ENCODE measurements at places on chromosomes 5 and 9.

- DNase-seq: no peak
Observed at GRCh38 chr9:7944572-7944971, 145.0 kb upstream of the DMAC1 start.

DNA sequence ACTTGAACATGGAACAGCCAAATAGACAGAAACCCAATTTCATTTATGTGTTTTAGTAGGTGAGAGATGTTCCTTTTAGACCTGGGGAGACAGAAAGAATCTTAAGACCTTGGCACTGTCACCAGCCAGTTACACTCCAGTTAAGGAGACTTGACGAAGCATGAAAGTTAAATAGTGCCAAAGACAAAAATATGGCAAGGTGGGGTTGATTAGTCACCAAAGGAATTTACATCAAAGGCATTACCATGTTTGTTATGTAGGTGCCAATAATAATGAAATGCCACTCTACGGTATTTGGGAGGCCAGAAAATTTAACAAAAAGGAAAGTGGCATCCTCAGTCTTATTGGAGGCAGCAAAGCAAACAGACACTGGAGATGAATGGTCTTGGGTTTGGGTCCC is 9.2 kb upstream of the IL12B start:
- DNase-seq: no peak

DNA sequence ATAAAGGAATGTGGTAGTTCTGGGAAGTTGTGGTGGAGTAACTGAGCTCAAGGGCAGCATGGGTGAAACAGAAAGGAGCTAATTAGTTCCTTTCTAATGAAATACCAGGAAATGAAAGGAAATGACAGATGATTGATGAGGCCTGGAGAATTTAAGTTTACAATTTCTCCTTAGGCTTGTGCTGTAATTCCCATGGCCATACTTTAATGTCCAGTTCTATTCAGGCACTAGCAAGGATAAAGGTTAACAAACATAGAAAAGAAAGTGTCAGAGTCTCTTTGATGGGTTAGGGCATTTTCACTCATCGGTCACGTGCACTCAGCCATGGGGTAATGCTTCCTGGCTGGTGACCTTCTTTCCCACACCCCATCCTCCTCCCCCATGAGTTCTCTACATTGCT is 70.3 kb downstream of the CTSL start:
- DNase-seq: no peak

- DNase-seq: no peak
Observed at GRCh38 chr5:24904981-24905517, 260.3 kb upstream of the CDH10 start.

DNA sequence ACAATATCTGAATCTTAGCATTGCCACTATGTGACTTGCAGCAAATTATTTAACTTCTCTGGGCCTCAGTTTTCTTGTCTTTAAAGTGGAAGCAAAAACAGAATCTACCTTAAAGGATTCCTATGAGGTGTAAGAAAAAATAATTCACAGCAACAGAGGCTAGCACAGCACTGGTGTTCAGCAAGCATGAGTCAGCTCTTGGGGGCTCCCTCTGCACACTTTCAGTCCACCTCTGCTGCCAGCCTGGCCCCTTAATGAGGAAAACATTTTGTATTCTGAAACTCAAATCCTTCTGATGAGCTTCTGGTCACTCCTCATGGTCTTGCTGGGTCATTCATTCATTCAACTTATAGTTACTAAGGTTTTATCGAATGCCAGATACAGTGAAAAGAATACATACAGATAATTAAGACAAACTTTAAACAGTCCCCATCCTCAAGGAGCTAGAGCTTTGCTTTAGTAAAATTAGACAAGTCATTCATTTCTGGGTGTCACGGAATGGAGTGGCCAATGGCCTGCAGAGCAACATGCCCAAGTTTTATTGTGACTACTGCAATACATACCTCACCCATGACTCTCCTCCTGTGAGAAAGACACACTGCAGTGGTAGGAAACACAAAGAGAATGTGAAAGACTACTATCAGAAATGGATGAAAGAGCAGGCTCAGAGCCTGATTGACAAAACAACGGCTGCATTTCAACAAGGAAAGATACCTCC is 26.8 kb upstream of the IQGAP2 start:
- no peak for DNase-seq

DNA sequence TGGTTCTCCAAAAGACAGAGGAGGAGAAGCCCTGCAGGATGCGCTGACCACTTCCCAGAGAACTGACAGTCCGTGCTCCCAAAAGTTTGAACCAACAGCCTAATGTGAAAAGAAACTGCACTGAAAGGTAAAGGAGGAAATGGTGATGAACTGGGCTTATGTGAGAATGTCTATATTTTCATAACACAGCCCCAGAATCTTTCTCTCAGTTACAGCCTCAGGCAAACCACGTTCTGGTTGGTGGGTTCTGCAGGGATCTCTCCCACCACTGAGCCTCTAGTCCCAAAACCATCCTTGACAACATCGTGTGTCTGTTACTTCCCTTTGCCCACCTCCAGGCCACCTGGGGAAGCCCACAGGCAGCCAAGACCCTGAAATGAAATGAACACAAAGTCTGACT is 23.9 kb downstream of the SPARC start:
- no peak for DNase-seq

DNA sequence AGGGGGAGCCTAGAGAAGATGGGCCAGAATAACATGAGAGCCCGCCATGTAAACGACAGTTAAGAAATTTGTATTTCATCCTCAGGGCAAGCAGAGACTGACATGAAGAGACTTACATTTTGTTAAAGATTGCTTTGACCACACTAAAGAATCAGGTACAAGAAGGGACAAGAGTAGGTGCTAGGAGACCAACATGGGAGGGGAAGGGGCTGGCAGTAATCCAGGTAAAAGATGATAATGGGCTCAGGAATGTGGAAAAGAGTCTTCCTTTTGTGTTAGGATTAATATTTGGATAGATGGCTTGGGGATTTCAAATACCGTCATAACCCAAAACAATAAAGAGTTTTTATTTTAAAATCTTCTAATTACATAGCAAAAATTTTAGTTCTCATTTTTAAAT is 137.3 kb downstream of the ZNF462 start:
- DNase-seq: no peak

DNA sequence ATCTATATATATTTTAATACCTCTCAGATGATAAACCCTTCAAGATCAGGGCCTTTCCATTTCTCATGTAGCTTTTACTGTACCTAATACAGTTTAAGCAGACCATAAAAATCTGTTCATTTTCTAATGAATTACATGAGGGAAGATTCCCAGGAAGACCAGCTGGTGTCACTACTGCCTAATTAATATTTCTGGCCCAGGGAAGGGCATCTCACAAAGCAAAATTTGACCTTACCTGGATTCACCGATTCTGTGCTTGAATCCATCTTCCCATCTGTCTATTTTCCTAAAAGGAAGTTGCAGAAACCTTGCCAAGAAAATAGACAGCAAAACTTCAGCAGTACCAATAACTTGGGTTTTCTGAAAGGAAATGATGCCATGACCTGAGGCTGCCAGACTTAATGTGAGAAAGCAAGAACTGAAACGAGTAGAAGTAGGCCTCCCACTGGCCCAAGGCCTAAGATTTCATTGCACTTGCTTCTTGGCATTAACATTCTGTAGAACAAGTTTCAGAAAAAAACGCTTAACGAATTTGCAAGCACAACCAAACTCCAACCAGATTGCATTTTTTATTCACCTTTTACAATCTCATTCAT is 83.0 kb upstream of the GLIS3 start:
- no peak for DNase-seq

- no peak for DNase-seq
Observed at GRCh38 chr9:125400725-125401716, 139.4 kb downstream of the GAPVD1 start.

GRCh38 chr9:109868207-109868606 is 88.2 kb downstream of the PALM2AKAP2 start:
- DNase-seq: no peak

DNA sequence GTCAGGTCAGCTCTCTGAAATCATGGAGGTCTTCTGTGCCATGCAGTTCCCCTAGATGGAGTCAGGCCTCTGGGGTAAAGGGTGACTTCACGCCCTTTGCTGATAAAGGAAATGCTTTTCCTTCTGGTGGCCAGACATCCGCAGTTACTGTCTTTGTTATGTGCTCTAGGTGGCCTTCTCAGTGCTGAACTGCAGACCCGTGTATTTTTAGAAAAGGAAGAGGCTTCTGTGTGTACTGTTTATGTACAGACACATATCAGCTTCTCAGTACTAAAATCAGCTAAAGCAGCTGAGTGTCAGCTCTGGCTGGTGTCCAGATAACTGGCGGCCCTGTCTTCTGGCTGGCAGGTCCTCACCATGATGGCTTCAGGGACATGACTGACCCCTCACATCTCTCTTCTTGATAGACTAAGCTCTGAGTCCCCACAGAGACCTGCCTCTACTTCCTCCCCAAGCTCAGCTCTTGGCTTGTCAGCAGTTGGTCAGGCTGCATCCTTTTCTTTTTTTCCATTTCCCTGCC is 75.3 kb downstream of the ARHGAP26 start:
- DNase-seq: no peak

GRCh38 chr9:114497727-114498382 is 7.4 kb downstream of the WHRN start:
- no peak for DNase-seq

DNA sequence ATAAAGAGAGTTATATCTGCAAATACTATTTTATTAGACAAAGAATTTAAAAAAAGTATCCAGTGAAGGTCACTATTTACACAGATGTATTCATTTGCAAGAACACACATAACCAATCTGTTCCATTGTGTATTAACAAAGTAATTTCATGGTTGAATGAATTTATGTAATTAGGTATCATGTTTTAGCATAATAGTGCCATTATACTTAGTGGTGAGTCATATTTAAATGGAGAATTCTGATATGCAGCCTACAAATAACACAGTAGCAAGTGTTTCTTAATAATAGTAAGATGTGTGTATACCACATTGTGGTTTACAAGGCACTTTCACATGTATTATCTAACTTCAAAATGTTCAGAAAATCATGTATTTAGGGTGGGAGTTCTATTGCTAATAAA is 1028.5 kb upstream of the ACO1 start:
- DNase-seq: no peak

DNA sequence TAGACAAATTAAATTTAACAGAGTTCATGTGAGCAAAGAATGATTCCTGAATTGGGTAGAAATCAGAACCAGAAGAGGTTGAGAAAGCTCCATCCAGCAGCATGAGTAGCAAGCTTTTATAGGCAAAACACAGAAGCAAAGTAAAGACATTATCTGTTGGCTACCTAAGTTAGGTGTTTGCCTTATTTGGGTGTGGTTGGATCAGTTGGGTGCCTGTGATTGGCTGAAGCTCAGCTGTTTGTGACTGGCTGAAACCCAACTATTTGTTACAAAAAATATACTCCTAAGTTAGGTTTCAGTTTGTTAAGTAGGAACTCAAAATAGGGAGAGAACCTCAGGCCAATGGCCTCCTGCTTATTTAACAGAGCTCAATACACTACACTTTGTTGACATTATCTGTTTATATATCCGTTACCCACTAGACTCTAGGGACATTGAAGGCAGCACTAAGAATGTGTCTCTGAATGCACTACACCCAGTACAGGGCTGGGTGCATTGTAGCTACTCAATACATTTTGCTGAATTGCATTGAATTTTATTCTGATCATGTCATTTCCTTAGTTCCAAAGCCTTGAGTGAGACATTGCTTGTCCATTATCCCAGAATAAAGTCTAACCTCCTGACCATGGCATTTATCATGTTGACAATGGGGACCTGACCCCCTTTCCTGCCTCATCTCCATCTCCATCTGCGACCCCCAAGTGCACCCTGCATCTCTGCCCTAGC is 98.7 kb downstream of the CCDC192 start:
- DNase-seq: no peak

DNA sequence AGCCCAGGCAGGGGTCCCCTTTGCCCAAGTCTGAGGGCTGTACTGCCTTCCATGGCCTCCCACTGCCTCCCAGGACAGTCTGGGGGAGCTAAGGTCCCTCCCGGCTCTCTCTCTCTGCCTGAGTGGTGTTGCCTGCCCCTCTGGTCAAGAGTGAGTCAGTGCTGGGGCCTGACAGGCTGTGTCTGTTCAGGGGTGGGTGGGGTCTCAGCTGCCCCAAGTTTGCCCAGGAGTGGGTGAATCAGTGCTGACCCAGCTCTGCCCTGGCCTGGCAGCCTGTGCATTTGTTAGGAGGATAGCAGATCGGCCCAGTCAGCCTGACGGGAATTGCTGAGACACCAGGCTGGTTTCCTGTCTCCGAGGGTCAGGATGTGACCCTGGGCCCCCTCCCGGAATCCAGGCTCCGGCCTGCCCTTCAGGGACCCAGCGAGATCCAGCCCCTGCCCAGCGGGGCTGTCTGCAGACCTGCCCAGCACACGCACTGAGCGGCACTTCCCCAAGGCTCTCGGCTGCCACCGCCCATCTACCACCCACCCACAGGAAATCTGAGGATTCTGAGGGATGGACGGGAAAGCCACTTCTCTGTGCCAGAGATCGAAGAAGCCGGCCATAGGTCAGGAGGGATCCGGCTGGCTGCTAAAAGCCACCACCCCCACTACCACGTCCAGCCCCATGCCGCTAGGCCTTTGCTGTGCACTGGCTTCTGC is 15.9 kb downstream of the ENG start:
- no peak for DNase-seq

DNA sequence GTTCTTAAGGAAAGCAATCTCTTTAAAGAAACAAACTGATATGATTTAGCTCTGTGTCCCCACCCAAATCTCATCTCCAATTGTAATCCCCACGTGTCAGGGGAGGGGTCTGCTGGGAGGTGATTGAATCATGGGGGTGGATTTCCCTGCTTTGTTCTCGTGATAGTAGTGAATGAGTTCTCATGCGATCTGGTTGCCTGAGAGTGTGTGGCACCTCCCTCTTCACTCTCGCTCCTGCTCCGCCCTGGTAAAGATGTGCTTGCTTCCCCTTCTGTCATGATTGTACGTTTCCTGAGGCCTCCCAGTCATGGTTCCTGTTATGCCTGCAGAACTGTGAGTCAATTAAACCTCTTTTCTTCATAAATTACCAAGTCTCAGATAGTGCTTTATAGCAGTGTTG is 412.7 kb upstream of the SMC2 start:
- DNase-seq: no peak

Data from T follicular helper cell (primary cell).